NCI-H2171 treated with DMSO at 0.1 percent for 48 hours (cell line): ENCODE measurements at places on chromosomes 11 and 22.

DNA sequence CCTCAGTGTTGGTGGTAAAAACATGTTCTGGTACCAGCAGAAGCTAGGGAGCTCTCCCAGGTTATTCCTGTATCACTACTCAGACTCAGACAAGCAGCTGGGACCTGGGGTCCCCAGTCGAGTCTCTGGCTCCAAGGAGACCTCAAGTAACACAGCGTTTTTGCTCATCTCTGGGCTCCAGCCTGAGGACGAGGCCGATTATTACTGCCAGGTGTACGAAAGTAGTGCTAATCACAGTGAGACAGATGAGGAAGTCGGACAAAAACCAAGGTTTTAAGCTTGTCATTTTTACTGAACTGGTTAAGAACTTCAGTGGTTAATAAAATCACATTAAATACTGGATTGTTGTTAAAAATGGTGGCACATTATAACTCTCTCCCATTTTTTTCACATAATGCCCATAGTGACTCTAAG is 42.6 kb upstream of the VPREB1 start:
- DNase-seq: no peak

DNA sequence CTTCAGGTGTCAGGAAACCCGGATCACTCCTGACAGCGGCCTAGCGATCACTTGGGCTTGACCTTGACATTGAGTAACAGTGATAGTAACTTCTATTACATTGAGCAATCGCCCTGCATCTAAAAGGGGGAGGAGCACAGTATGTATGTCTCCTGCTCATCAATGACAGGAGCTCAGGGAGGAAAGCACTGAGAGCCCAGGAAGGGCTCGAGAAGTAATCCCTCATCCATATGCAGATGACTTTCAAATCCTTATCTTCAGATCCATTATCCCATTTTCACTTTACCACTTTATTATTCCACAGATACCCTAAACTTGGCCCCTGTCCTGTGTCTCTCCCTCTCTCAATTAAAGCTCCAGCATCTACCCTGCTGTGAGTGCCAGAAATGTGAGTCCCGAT is 47.8 kb downstream of the ABTB2 start:
- DNase-seq: no peak

DNA sequence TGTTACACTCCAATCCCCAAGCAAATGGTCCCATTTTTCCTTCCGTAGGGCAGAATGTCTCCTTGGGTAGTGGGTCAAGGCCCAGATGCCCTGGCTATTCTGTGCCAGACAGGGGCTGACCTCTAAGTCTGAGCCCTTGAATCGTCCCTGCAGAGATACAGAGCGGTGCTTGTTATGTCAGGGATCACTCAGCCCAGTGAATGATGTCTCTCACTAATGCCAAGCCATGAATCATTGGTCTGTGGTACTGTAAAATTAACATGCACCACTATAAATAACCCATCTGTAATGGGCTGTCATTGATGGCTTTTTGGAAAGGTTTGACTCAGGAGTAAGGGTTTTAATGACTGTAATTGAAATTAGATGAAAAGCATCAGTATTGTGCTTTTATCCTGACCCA is 35.3 kb upstream of the KIRREL3 start:
- DNase-seq: no peak

- no peak for DNase-seq
Observed at GRCh38 chr11:659532-660085, 22.5 kb downstream of the DRD4 start.

DNA sequence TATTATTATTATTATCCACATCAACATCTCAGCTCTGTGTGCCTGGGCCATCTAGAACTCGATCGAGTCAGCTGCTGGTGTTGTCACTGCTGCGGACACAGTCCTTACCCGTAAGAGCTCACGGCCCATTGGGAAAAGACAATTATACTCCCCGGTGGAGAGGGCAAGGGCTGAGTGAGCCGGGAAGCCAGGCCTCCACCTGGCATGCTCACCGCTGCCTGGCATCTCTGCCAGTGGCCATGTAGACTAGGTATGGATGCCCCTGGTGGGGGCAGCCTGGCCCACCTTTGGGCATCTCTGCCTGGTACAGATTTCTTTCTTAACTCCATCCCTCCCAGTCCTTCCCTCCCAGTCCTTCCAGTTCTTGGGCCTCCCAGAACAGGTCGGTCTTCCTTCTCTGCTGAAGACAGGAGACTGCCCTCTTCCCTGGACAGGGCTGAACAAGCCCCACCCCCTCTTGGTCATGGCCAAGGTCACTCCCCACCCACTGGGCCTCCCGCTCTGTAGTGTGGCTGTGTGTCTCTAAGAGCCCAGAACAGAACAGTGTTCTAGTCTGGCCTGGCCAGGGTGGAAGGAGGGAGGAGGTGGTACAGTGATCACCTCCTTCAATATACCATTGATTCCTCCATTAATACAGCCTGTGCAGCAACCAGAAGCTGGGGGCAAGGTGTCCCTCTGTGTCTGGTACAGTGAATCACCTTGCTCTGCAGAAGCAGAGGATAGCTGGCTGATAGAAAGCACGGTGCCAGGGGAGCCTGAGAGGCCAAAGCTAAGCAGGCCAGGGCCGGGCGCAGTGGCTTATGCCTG is 57.7 kb downstream of the FLRT1 start:
- DNase-seq: no peak

- no peak for DNase-seq
Observed at GRCh38 chr11:64608046-64608445, 17.0 kb downstream of the SLC22A12 start.

GRCh38 chr22:45896153-45896951 is 80.6 kb downstream of the WNT7B start:
- no peak for DNase-seq
